ENCODE measurements at places on chromosomes 7 and 10. TPM values are rescaled to one million over a fixed set of nuclear protein-coding genes. Genes with fewer than 3 reads are reported as not detected.

SYT15B gene
- total RNA-seq, result 1.8 TPM

DNA sequence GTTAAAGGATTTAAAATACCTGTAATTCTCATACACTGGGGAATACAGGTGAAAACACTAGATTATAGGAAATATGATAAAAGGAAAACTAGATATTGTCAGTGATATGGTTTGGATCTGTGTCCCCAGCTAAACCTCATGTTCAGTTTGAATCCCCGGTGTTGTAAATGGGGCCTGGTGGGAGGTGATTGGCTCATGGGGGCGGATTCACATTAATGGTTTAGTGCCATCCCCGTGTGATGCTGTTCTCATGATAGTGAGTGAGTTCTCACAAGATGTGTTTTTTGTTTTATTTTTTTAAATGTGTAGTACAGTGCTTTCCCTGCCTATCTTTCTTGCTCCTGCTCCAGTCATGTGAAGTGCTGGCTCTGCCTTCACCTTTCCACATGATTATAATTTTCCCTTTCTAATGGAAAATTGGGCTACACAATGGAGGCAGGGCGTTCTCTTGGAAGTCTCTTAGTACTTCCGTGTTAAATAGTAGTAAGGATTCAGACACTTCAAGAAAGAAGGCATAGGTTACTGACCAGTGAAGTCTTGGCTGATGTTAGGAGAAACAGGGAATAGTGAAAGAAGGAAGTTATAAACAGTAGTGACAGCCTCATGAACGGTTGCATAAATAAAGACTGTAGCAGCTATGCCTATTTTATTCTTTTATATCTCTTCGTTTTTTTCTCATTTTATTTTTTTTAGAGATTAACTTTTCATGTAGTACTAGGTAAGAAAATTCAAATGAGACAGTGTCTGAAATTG lies 386.4 kb downstream of the SUGCT start:
- no peak for DNase-seq

DNA sequence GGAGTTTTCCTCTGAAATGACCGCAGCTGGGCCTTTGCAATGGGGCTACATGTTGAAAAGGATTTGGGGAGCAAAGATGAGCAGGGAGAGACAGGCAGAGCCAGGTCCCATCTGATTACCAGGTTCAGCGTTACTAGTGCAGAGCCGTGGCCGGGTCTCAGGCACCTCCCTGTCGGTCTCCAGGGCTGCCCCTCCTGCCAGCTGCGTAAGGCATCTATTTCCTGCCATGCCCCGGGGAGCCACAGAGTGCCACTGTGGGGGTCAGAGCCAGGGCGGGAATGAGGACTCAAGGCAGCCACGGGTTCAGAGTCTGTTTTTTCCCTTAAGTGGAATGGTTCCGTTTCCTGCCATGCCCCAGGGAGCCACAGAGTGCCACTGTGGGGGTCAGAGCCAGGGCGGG lies 382.6 kb upstream of the SHH start:
- DNase-seq, result peak; percentile 71

DNA sequence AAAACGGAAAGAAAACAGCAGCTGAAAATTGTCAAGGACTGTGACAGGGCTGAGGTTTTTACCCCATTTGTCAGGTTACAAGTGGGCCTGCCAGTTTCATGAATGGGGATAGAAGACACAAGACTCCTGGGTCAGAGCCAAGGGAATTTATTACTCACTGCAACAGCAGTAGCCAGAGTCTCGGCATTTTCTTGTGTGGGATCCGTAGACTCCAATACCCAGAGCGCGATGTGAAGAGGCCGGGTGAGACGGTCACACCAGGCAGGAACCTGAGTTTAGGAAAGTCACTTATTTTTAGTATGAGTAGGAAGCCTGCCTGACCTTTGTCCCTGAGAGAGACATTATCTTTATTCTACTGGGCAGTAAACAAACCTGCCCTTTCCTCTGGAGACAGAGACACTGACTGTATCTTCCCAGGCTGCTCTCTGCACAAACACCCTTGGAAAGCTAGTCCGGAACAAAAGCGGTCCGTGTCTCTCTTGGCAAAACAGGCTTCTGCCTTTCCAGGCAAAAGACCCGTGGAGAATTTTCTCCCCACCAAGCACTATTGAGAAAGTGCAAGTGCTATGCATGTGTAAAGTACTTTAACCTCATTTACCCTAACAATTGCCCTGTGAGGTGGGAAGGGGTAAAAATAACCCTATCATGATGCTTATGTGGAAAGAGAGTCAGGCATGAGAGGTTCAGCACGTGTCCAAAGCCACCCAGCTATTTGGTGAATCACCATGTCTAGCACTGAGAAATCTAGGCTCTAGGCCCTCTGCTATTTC lies 58.4 kb downstream of the JCAD start:
- DNase-seq, result no peak

GRCh38 chr7:108497082-108497725 lies 28.7 kb downstream of the PNPLA8 start:
- DNase-seq, result peak; percentile 35

DNA sequence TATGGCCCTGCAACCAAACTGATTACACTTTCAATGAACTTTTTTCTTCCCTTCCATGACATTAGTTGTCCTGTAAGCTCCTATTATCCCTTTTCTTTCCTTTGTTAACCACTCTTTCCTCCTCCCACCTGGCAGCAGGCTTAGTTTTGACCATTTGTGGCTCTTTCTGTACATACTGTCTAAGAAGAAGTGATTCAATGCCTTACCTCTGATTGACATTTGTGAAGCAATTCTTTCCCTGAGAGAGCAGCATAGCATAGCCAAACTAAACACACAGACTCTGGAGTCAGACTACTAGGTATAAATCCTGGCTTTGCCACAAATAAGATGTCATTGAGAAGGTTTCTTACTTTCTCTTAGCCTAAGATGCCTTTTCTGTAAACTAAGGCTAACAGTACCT lies 48.9 kb downstream of the AHR start:
- no peak for DNase-seq

DNA sequence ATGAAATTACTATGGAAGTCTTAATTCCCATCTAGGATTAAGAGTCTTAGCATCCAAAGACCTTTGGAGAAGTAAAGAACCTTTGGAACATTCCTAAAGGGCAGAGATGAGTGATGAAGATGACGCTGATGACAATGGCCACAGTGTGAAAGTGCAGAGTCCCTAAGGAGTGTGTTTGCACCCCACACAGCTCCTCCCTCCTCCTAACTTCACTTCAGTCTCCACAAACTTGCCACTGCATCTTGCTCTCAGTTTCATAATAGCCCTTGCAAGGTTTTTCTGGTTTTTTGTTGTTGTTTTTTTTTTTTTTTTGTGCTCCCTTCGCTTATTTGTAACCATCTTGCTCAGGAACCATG lies 117.5 kb upstream of the ANLN start:
- DNase-seq, result no peak

PLXDC2 gene
- 75.3 TPM for total RNA-seq

Measured in lower leg skin (tissue), 4 donors.